Vein endothelial cell (primary cell): ENCODE measurements at places on chromosomes 1 and 21. TPM values are rescaled to one million over a fixed set of nuclear protein-coding genes. Genes with fewer than 3 reads are reported as not detected.

The CLIC6 gene
- total RNA-seq = under 0.01 TPM in 1 of 2 replicates, not detected in the other

The KCNT2 gene
- total RNA-seq = 0.29 and 2.0 TPM in 2 replicates

The TAL1 gene
- 45.1 and 48.3 TPM in 2 replicates for total RNA-seq

The AHDC1 gene
- total RNA-seq = 14.4 and 18.9 TPM in 2 replicates

The GPR37L1 gene
- total RNA-seq = not detected in 2 replicates

The TMIGD3 gene
- 0.33 and 0.38 TPM in 2 replicates for total RNA-seq

The ITLN1 gene
- total RNA-seq = not detected in 2 replicates

The CD1E gene
- not detected in 2 replicates for total RNA-seq

The SPRR2A gene
- total RNA-seq = not detected in 2 replicates

The RNU1-3 gene
- under 0.01 TPM in 2 replicates for total RNA-seq

The PEAR1 gene
- 46.9 and 49.6 TPM in 2 replicates for total RNA-seq

The LCE7A gene
- not detected in 2 replicates for total RNA-seq

The AMY1C gene
- not detected in 2 replicates for total RNA-seq

The UBASH3A gene
- total RNA-seq = not detected in 2 replicates

The JAM2 gene
- 0.33 and 1.8 TPM in 2 replicates for total RNA-seq

The S1PR1 gene
- 306 and 308 TPM in 2 replicates for total RNA-seq
